ENCODE measurements at places on chromosomes 2 and 18. TPM values are rescaled to one million over a fixed set of nuclear protein-coding genes. Genes with fewer than 3 reads are reported as not detected.
A peak's percentile ranks its signal among the peaks of the same experiment; 100 is the strongest.

The UPP2 gene
- not detected for total RNA-seq

The GRP gene
- not detected for total RNA-seq

DNA sequence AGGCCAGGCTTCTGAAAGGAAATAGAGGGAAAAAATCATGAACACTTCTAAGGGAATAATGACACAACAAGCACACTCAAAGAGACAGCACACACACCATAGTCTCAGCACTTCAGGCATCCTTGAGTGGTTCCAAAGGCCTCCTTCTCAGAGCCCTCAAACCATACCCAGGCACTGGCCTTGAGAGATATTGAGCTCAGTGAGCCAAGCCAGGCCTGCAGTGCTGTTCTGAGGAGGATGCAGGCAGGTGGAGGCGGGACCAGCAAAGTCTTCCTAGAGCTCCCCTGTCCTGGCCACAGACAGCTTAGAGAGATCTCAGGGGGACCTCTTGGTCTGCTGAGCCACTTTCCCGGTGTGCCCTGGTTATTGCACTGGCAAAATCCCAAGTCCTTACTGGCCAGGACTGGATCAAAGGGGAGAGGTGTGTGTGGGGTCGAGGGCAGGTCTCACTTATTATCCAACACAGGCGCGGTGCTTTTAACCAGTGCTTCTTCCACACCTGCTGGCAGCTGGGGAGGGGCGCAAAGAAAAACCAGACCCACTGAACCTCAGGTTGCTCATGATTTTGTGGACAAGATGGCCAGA, 86.8 kb upstream of the HAAO start:
- DNase-seq: no peak

DNA sequence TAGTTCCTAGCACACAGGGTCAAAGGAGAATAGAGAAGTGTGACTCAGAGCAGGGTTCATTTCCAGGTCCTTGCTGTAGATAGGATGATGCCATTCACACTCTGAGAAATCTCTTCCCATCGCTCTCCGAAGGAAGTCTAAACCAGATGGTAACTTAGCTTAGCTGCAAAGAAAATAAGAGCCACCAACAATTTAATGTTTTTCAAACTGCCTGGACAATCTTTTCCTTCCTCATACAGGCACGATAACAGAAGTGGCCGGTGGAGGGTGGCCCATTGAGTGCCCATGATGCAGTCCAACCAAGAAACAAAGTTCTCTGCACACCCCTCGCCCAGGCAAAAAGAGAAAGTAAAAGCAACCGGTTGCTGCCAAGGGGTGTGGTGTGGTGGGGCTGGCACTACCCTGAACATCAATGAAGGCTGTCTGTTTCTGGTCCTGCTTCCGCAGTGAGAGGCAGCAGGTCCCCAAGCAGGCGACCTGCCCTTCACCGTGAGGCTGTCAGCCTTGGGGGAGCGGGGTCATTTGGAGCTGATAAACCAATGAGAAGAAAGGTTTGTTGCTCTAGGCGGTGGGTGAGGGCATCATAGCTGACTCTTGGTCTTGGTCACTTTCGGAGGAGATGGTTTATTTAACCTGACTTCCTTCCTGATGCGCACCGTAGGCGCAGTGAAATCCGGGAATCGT, 105.6 kb upstream of the CD302 start:
- peak; percentile 63 for DNase-seq

All from Right ventricle myocardium inferior (tissue), 1 donor.